NCI-H1105 treated with DMSO at 0.1 percent for 48 hours (cell line): ENCODE measurements at places on chromosomes 6 and 20.

GRCh38 chr6:150857062-150857944 lies 8.2 kb upstream of the MTHFD1L start:
- peak; percentile 20 for DNase-seq

DNA sequence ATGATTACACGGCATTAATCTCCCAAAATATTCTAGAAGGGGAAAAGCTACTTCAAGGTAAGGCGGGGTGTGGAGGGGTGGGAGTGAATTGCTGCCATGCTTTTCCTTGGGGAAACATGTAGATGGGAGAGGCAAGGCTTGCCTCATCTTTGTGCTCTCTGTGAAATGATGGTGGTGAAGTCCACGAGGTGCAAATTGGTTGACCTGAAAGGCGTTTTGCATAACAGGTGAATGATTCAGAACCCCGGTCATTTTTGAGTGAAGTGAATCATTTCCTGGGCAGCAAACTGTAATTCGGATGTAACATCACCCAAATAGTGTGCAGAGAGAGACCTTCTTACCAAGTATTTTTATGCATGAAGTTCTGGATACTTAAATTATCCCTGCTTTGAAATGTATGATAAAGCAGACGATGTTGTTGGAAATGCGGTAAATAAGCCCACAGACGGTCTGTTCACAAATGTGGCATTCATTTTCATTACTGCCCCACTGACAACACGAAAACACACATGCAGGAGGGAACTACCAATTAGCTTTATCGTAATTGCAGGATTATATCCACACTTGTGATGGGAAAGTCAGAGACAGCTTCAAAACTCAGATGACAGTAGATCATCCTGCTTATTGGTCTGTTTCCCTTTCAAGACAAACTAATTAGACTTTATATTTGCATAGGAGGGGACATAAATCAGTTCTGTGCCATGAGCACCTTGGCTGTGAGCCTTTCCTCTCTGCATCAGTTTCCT lies 3.0 kb downstream of the CDH4 start:
- DNase-seq = no peak

DNA sequence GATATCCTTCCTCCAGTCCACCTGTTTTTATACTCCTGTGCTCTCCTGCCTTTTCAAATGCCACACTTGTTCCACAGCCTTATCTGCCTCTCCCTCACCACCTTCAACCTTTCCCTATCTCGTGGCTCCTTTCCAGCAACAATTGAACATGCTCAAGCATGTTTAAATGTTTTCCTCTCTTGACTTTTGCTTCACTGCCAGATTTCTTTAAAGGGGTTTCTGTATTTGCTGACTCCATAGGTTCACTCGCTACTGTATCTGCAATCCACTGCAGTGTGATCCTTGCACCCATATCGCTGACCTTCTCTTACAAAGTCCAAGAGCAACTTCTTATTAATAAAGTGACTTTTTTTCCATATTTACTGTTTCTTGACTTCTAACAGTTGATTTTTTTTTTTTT lies 11.2 kb upstream of the GMNN start:
- peak; percentile 76 for DNase-seq

DNA sequence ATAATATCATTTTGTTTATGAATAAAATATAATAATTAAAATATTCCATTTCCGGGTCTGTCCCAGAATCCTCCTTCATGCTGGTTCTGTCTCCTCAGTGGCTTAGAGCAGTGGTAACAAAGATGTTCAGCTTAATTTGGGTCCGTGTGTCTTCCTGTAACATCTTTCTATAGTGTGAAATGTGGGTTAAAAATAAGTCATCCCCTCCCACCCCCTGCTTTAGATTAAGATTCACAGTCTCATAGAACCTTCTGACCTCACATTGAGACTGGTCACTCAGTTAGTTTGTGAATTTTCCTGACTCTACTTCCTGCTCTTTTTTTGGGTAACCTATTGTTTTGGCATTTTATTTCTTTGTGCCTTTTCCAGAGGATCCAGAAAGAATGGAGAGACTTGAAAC lies 55.2 kb downstream of the SLX4IP start:
- no peak for DNase-seq

DNA sequence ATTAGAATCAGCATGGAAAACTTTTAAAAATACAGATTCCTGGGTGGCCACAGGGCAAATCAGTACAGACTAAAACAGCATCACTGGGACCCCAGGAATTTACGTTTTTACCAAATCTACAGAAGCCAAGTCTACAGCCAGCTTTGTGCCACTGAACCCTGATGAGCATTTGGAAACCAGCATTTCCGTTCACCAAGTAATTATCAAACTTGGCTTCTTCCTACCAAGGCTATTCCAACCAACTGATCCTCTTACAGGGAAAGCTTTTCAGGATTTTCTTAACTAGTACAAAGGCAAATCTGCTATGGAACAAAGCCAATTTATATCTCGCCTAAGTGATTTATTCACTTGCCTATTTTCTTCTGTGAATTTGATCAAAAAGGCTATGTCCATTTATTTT lies 47.0 kb downstream of the PLAGL1 start:
- DNase-seq = no peak
